Activated CD4-positive, alpha-beta memory T cell treated with anti-CD3 and anti-CD28 coated beads for 36 hours (primary cell): ENCODE measurements at places on chromosomes 7 and 10. TPM values are rescaled to one million over a fixed set of nuclear protein-coding genes. Genes with fewer than 3 reads are reported as not detected.
A peak's percentile ranks its signal among the peaks of the same experiment; 100 is the strongest.

DNA sequence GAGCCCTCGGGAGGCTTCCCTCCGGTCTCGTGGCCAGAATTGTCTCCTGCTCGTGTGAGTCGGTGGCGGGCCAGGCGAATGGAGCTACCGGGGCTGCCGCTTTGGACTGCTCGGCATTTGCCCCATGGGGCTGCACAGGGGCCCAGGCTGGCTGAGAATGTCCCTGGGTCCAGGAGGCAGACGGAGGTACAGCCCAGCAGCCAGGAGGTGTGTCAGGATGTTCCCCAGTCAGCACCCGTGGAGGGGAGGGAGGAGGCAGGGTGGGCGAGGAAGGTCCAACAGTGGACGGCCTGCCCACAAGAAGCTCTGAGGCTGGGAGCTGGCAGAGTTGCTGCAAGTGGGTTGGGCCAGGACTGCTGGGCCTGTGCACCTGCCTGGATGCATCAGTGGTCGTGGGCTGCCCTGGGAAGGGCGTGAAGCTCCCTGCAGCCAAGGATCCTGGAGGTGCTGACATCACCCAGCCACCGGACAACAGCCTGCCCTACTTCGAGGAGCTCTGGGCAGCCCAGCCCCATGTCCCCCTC is 46.4 kb downstream of the PDGFA start:
- H3K27ac ChIP-seq = no peak overlapping the region

- no peak overlapping the region for H3K4me3 ChIP-seq
- H3K27ac ChIP-seq = peak overlapping the region; percentile 14
- H3K27me3 ChIP-seq = no peaks in the 10 kb centered on the region
- H3K36me3 ChIP-seq = no peaks in the 10 kb centered on the region
- DNase-seq = no peak
Observed at GRCh38 chr7:76428149-76428823, 3.5 kb downstream of the ZP3 start.

DNA sequence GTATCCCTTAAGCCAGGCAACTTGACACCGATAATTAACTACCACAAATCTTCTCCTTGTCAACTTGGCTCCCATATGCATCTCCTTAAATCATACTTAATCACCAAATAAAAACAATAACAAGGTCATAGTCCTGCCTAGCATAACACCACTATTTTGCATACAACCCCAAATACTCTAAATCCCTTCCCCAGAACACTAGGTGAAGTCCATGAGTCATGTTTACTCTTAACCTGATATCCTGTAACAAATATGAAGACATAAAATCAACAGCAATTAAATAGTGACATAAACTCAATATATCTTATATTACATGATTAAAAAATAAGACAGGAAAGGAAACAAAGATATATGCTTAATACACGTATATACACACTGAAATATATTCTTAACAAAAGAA is 362.0 kb downstream of the ETV1 start:
- no peaks in the 10 kb centered on the region for H3K36me3 ChIP-seq
- no peak overlapping the region for H3K4me3 ChIP-seq
- no peaks in the 10 kb centered on the region for H3K4me1 ChIP-seq
- no peak overlapping the region for H3K27ac ChIP-seq

- H3K36me3 ChIP-seq = no peaks in the 10 kb centered on the region
- peaks cover 3% of the 10 kb centered on the region for H3K27me3 ChIP-seq
- no peak overlapping the region for H3K4me3 ChIP-seq
- DNase-seq = no peak
- H3K4me1 ChIP-seq = no peaks in the 10 kb centered on the region
Observed at GRCh38 chr10:117899181-117899683, 147.5 kb downstream of the RAB11FIP2 start.

DNA sequence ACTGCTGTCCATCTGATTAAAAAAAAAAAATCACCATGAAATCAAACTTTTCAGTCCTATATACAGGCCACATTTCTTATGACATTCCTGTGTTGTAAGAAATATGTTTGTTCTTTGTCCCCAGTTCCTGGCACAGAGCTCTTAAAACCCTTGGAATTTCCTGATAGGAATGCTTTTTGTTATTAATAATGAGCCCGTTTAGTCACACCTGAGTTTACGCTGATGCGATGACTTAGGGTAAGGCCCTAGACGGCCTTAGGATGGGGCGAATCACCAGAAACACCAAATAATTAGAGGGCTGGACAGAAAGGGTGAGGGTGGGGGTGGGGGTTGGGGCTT is 17.5 kb downstream of the TSPAN15 start:
- no peaks in the 10 kb centered on the region for H3K36me3 ChIP-seq
- no peaks in the 10 kb centered on the region for H3K27me3 ChIP-seq
- H3K4me1 ChIP-seq = peaks cover 22% of the 10 kb centered on the region
- DNase-seq = no peak
- H3K4me3 ChIP-seq = no peak overlapping the region

GRCh38 chr7:116097365-116098009 is 66.9 kb upstream of the TFEC start:
- H3K4me3 ChIP-seq = no peak overlapping the region
- no peaks in the 10 kb centered on the region for H3K36me3 ChIP-seq
- no peak overlapping the region for H3K27ac ChIP-seq
- no peak for DNase-seq
- H3K4me1 ChIP-seq = no peaks in the 10 kb centered on the region
- H3K27me3 ChIP-seq = peaks cover 12% of the 10 kb centered on the region

GRCh38 chr7:120941064-120941463 is 9.5 kb upstream of the ING3 start:
- H3K4me3 ChIP-seq = no peak overlapping the region
- DNase-seq = no peak
- no peaks in the 10 kb centered on the region for H3K27me3 ChIP-seq
- no peak overlapping the region for H3K27ac ChIP-seq
- H3K4me1 ChIP-seq = no peaks in the 10 kb centered on the region
- H3K36me3 ChIP-seq = no peaks in the 10 kb centered on the region

GRCh38 chr7:33886149-33886623 is 19.2 kb upstream of the BMPER start:
- H3K27ac ChIP-seq = no peak overlapping the region
- H3K4me3 ChIP-seq = no peak overlapping the region
- peaks cover 11% of the 10 kb centered on the region for H3K27me3 ChIP-seq
- no peaks in the 10 kb centered on the region for H3K4me1 ChIP-seq
- no peaks in the 10 kb centered on the region for H3K36me3 ChIP-seq

The AQP1 gene
- 0.36 TPM for total RNA-seq

The TMEM229A gene
- not detected for total RNA-seq
